ENCODE measurements at places on chromosomes 2 and 18.

DNA sequence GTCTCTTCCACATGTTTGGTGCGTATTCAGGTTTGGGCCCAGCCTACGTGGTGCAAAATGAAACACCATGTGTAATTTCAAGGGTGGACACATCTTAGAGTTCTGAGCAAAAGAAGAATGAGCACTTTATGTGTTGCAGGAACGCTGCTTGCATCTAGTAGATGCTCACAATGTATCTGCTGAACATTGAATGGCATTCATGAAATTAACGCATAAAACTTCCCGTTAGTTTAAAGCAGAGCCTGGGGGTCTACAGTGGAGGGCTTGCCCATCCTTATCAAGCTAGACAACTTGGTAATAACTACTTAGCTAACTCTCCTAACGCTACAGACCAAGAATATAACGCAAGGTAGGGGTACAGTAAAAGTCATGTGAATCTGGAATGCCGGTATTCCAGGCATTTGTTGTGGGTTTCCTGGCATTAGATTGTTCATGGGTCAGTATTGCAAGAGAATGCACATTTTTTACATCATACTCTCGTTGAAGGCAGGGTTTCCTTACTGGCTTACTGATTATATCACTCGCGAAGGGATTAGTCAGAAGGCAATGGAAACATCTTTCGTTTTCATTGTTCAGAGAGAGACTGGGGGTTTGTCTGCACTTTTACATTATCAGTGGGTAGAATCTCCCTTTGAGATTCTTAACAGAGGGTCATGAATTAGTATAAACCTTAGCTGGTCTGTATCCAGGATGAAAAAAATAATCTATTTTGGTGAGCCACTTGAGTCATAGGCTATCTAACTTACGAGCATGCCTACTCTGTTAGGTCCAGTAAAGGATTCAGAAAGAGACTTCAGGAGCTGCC is 229.5 kb upstream of the EPAS1 start:
- DNase-seq: no peak

DNA sequence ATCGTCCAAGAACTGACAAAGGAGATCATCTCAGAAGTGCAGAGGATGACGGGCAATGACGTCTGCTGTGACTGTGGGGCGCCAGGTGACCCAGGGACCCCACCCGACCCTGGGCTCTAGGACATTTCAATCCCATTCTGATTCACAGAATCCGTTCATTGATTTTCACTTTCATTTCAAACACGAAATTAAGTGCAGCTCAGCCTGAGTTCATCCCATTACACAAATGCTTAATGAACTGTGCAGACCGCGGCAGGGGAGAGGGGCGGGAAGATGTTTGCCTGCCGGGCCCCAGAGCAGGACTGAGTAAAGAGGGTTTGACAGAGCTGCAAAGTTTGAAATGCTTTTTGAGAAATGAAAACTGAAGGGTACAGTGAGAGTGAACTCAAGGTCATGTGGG is 67.1 kb downstream of the ITGB1BP1 start:
- DNase-seq: no peak

DNA sequence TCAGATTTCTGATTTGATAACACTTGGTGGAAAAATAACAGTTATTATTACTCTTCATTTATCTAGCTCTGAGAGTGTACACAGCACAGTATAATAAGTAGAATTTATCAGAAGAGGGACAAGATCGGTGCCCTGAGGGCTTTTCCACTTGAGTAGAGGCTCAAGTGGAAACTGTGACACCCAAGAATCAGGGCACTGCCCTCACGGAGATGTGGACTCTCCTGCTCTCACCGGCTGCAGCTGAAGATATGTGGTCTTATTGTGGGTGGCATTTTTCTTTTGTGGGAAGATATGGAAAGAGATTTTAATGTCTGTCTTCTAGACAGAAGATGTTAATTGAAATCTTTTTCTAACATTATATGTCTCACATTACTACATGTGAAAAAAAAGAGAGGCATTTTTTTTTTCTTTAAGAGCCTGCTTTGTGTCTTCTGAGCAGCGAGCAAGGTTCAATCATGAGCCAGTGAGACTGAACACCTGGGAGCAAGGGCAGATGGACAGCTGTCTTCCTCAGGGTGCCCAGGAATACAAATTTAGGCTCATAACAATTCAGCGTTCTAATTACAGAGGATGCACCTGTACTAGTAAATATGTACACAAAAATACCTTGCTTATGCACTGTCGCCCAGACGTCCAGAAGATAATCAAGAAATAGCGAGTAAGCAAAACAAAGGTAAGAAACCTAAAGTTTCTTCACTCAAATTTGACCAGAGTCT is 1098.2 kb upstream of the FANCL start:
- DNase-seq: no peak

DNA sequence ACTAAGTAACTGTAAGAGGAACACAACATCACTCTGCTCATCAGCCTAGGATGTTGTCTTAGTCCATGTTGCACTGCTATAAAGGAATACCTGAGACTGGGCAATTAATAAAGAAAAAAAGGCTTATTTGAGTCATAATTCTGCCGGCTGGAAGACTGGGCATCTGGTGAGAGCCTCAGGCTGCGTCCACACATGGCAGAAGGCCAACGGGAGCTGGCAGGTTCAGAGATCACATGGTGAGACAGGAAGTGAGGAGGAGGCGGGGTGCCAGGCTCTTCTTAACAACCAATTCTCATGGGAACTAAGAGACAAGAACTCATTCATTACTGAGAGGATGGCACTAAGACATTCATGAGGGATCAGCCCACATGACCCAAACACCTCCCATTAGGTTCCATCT is 46.8 kb downstream of the EPG5 start:
- DNase-seq: no peak

GRCh38 chr2:12710301-12710700 is 6.4 kb upstream of the TRIB2 start:
- DNase-seq: no peak

- no peak for DNase-seq
These were observed 496.7 kb downstream of the EIPR1 start for GRCh38 chr2:2880938-2881337.

GRCh38 chr2:112641701-112642100 is 4.0 kb upstream of the SLC20A1 start:
- no peak for DNase-seq

DNA sequence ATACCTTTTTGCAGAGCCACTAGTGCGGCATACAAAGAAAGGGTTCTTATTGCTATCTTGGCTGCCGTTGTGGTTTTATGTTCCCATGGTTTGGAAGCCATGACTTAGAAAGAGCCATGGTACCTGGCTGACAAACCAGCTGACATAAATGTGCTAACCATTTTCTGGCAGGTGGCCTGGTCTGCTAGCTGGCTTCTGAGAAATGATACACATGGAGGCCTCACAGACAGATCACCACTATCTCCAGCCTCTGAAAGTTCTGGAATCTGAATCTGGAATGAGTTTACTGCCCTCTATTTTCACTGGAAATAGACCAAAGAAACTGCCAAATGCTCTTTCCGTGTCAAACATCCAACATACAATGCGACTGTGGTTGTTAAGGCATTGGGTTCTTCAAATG is 123.7 kb downstream of the QPCT start:
- no peak for DNase-seq

DNA sequence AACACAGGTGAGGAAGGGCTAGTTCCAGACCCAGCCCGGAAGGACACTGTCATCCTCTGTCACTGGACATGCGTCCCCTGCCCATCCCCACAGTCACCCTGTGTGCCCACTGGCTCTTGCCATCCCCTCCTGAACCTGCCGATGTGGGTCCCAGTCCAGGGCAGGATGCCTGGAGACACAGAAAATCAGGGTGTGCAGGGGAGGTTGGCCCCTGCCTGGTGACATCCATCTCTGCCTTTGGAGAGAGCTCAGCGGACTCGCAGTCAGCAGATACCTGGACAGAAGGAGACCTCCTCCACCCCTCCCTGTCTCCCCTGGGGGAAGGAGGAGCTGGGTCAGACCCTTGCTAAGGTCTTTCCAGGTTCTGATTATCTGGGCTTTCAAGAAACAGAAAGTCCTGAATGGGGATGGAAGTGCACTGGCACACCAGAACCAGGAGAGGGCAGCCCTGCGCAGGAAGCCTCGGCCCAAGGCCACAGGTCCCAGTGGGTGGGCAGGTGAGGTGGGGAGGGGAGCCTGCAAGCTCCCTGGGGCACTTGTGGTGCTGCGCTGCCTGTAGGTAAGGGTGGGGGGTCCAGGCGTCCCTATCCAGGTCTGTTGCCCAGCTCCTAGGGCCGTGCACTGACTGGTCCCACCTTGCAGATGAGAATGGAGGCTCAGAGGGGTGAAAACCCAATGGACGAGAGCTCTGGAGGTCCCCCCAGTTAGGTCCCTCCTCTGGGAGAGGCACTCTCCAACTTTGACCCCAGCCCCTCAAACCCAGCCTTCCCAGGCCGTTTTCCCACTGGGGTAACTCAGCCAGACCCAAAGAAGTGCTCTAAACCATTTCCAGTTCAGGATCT is 9.7 kb upstream of the OTOS start:
- peak; percentile 85 for DNase-seq

DNA sequence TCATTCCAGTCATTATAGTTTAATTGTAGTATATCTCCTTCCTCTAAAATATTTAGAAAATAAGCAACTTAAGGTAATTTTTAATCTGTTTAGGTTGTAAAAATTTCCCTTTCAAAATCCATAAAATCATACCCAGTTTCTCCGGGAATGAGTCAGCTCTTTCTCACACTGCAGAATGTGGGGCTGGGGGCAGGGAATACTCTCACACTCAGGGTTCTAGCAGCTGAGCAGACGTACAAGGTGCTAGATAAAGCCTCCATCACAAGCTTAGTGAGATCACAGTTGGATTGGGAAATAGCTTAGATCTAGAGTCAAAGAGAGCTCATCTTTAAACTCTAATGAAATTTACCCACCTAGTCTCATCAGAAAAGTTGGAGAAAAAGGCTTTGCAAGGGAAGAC is 79.9 kb upstream of the FAM237A start:
- no peak for DNase-seq

DNA sequence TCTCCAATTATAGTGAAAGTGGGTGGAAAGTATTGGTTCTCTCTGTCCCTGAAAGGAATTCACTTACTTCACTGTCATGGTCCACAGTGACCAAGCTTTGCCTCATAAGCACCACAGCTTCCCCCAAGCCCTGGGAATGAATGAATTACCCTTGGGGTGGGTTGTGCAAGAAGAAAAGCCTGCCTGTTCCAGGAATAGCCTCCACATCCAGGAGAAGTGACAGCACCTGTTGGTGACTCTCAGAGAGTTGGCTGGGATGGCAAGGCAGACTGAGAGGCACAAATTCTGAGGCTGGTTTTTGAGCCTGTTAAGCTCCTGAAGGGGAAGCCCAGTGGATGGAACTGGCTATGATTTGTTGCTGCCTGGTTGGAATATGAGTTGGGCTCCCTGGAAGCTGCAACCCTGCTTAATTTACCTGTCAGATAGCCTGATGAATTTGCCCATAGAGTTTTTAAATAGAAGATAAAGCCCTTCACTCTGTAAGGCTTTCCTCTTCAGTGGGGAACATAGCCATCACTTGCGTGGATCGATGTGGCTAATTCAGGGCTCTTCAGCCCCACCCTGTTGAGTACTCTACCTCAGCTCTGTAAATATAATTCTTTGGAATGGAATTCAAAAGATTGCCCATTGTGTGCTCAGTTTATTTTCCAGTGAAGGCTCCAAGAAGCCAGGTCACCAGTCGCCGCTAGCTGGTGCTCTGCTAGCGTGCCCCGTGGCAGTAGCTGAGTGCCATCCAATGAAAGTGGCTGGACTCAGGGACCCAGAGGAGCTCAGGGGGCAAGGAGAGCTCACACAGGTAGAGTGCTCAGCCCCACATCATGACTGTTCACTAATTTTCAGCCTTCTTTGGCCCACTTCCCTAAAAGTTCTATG is 479.3 kb downstream of the IRS1 start:
- DNase-seq: no peak

GRCh38 chr2:46001741-46002506 is 295.3 kb upstream of the EPAS1 start:
- no peak for DNase-seq

- no peak for DNase-seq
These were observed 350.6 kb downstream of the RND3 start for GRCh38 chr2:150136893-150137292.

DNA sequence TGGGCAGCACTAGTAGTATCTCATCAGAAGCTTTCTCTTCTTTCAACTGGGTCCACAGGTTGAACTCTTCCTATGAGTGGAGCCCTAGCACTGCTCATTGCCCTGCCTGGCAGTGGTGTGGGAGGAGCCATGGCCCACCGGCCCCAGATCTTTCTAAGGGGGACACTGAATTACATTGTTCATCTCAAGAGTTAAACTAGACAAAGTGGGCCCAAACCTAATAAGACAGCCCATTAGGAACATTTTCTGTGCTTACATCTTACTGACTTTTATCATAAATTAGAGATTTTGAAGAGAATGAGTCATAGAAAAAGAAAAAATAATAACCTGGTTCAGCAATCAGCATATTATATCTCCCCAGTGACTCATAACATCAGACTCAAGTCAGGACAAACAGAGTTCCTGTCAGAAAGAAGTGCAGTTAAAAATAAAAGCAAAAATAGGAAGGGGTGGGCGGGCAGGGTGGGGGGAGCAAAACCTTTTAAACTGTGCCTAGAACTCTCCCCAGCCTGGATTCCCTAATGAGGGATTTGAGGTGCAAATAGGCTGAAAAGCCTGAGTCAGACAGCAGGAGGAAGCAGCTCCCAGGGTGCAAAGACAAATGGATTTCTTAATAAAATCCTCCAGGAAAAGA is 161.6 kb upstream of the TRIB2 start:
- peak; percentile 18 for DNase-seq

- DNase-seq: no peak
These were observed 959 bp upstream of the TUBA4B start for GRCh38 chr2:219252084-219252483.

- DNase-seq: peak; percentile 50
These were observed 53.4 kb upstream of the LINC00305 start for GRCh38 chr18:64202210-64202836.

All from GM13976 (cell line).